ENCODE measurements at places on chromosomes 11 and 22.

GRCh38 chr11:70551351-70552166 lies 153.2 kb downstream of the CTTN start:
- DNase-seq, result no peak

DNA sequence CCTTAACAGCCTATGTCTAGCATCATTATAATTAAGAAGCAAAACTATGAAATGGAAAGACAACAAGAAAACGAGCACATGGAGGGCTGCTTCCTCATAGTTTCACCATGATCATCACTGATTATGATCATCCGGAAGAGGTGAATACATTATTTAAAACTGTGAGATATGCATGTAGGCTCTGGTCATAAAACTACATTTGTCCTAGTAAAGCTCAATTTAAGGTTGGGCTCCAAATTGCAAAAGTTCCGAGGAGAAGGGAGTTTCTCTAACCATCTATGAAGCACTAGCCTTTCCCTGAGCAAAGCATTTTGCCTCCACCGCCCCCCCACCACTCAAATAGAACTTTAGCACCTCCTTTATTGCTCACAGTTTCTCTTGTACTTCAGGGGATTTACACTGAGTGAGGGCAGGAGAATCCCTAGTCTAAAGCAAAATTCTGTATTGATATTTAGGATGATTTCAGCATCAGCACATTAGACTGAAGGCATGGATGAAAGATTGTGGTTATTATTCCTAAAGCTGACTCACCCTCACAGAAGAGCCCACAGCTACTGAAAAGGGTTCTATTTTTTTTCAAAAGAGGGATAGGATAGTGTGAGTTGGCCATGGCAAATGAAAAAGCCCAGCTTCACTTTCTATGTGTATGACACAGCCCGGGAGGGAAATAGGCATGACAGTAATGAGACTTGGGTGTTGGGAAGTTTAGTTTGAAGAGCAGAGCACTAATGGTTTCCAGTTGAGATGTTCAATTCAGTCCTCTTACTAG lies 203.4 kb downstream of the CADM1 start:
- DNase-seq, result no peak

DNA sequence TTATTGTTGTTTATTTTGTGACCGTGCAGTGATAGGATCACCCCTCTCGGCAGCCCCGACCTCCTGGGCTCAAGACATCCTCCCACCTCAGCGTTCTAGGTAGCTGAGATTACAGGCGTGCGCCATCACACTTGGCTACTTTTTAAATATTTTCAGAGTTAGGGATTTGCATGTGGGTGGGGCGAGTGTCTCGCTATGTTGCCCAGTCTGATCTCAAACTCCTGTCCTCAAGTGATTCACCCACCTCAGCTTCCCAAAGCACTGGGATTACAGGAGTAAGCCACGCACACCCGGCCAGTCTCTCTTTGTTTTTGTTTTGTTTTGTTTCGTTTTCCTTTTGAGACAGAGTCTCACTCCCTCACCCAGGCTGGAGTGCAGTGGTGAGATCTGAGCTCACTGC lies 1.2 kb upstream of the INTS5 start:
- no peak for DNase-seq

GRCh38 chr11:63443714-63444113 lies 47.3 kb downstream of the PLAAT5 start:
- no peak for DNase-seq

DNA sequence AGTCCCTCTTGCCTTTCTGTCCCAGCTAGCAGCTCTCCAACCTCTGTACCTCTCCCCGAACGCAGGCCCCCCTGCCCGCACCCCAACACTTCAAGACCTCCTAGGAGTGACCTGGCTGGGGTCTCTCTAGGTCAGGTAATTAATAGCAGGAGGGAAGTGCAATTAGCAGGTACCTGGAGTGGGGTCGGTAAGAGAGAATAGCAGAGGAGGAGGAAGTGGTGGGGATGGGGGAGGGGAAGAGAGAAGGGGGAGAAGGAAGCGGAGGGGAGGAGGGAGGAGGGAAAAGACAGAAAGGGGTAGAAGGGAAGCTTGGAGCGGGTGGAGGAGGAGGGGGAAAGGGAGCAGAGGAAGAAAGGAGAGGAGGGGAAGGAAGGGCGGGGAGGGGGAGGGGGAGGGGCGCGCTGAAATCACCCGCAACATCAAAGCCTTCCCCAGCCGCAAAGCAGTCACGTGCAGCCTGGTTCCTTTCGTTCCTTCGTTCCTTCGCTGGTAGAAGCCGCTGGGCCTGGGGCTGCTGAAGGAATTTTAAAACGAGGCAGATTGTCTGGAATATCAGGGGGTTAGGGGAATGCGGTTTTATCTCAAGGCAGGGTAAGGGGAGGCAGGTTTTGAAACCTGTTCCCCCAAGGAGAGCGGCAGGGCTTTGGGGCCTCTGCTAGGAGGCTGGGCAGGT lies 29.3 kb upstream of the TCF20 start:
- peak; percentile 19 for DNase-seq

DNA sequence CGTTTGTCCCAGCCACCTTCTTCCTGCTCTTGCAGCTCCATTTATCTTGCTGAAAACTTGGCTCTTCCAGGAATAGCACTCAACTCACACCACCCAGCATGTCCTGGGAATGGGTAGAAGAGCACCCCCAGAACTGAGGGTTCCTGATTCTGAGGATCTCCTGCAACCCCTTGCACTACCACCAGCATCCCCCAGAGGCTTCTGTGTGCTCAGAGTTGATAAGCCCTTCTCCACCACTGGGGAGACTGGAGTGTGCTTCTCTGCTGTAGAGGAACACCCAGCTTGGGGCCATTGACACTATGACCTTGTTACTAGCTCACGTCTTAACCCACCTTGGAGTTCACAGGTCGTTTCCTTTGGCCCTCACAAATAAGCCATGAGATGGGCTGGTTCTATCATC lies 121.0 kb downstream of the GRIK4 start:
- DNase-seq, result no peak

GRCh38 chr11:67254798-67255197 lies 11.5 kb upstream of the GRK2 start:
- no peak for DNase-seq

DNA sequence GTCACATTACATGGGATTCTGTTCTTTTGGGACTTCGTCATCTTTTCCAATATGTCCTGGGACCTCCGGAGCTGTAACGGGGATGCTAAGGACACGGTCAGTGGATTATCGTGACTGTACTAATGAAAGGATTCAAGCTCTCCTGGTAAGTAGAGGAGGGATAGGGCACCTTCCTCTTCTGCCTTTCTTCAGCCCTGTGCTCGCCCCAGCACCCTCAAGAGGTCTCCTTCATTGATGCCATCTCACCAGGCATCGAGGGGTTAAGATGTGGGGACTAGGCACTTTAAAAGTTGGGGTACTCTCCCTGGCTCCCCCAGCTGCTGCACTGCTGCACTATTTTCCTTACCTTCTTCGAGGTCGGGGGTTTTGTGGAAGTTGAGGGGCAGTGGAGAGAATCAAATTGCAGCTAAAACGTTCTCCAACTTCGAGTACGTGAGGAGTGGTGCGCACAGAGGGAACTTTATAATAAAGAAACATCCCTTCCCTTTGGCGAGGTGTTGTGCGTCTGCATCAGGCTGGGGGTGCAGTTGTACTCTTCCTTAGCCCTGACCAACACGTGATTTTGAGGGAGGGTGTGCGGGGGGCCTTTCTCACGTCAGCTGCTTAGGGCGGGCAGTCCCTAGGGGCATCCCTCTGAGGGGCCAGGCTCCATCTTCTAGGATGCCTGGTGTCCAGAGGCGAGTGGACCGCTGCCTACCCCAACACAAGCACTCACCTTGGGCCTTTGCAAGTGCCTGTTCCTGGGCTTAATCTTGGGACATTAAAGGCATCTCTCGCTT lies 96.1 kb downstream of the GRAMD1B start:
- DNase-seq, result no peak

- no peak for DNase-seq
Observed at GRCh38 chr11:133895551-133895950, 50.2 kb upstream of the SPATA19 start.

GRCh38 chr11:94171693-94172440 lies 43.2 kb downstream of the PANX1 start:
- peak; percentile 18 for DNase-seq

GRCh38 chr22:42418811-42419242 lies 13.4 kb downstream of the NFAM1 start:
- DNase-seq, result no peak

DNA sequence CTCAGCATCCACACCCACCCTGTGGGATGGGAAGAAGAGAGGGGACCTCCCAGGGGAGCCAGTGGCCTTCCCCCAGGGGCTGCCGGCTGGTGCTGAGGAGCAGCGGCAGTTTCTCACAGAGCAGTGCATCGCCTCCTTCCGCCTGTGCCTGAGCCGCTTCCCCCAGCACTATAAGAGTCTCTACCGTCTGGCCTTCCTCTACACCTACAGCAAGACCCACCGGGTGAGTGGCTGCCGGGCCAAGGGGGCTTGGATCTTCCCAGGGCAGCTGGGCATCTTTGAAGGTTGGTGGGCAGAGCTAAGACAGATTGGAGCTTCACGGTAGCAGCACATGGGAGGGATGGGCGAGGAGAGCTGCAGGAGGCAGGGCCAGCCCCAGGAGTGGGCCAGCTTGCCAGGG lies 61.8 kb upstream of the SUSD2 start:
- no peak for DNase-seq

DNA sequence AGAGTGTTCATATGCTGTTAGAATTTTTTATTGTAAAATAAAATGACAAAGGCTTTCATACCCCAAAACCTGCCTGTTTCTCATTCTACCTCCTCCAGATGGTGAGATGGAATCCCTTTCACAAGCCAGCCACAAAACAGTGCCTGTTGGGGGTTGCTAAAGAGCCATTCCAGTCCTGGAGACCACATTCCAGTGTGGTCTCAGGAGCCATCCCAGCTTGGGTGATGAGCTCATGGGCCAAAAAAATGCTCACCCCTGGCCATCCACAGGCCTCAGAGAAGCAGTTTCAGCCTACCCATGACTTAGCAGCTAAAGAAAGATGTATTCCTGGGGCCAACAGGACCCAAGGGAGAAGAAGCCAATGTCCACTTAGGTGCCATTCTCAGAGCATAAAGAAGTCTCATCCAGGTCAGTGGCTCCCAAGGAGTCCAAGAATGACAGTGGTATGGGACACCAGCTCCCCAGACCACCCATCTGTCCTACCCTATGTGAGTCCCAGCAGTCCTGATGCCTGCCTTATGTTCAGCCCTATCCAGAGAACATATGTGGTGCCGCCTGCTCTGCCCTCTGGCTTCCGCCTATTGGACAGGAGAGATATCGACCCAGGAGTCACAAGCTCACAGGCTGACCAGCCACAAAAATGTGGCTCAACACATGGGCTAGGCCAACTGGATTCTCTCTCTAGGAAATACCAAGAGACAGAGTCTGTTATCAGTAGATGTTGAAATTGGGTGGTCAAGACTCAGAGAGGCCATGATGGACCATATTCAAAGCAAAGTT lies 26.4 kb downstream of the C11orf91 start:
- no peak for DNase-seq

- no peak for DNase-seq
Observed at GRCh38 chr11:96082002-96082899, 158.3 kb upstream of the MTMR2 start.

DNA sequence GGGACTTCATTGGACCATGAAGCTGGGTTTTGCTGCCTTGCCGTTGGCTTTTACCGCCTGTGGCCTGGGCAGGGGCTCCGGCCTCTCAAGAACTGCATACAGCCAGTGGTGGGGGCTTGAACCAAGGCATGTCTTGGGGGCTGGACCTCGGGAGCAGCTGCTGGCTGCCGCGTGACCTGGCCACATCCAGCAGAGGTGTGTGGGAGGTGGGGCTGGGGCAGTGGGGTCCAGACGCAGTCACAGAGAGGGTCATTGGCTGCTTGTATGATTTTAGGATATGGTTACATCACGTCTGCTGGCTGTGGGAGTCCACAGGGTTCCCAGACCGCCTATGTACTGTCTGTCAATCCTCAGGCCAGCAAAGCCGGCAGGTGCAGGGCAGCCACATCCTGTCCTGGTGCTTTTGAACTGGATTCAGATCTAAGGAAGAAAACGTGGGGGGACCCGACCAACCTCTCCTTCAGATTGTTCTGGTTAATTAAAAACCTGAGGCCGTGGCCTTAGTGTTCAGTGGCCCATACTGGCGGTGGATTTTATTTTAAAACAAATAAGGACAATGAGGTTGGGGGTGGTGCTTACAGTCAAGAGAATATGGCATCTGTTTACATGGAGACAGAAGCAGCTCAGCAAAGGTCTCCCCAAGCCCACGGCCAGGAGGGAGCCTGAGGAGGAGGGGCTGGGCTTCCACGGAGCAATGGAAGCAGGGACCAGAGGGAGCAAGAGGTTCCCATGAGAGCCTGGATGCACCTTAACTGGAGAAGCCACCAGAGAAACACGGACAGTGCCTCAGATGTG lies 426.0 kb downstream of the TBC1D22A start:
- no peak for DNase-seq

GRCh38 chr11:75246006-75246670 lies 5.6 kb downstream of the TPBGL start:
- no peak for DNase-seq

GRCh38 chr11:57566005-57566904 lies 1.2 kb downstream of the UBE2L6 start:
- peak; percentile 57 for DNase-seq

DNA sequence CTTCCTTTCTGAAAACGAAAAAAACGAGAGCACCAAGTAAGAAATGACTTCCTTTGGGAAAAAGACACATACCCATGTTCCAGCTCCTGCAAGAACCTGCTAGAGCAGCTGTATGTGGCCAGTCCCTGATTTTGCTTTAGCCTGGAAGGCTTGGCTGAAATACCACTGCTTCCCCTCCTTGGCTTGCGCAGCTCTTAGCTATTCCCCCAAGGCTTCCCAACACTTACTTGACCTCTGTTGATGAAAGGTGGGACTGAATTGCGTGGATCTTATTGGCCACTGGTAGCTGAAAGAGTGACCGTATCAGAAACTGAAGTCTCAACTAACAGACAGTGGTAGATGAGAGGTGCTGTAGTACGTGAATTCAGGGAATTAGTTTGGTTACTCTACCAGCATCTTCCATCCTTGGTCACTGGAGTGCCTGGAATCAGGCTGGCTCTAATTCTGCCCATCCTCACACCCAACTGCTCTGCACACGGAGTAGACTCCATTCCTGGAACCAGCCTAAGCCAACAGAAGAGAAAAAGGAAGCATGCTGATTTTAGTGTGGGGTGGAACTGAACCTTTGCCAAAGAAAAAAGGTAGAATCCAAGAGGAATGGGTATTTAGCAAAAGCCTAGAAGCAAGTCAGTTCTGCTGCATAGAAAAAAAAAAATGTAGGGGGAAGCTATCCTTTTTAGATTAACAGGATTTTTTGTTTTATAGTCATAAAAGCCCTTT lies 73.8 kb upstream of the CRTAM start:
- no peak for DNase-seq

GRCh38 chr11:91243051-91243450 lies 981.6 kb upstream of the FAT3 start:
- no peak for DNase-seq

GRCh38 chr11:78072455-78072854 lies 7.2 kb downstream of the NDUFC2 start:
- no peak for DNase-seq

GRCh38 chr11:10899121-10899830 lies 41.4 kb upstream of the ZBED5 start:
- no peak for DNase-seq

DNA sequence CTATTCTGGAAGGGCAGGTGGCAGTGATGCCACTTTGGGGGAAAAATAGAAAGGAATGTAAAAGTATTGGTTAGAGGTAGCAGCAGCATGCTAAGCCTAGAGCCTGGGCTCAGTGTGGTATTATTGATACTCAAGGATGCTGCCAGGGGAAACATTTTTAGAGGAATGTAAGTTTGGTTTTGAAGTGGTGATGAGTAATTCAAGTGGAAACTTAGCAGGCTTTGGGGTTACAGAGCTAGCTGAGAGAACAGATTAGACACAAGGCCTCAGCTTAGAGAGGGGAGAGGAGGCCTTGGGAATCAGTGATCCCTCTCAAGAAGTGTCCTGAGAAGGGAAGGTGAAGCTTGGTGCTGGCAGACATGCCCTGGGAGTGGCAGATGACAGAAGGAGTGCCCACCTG lies 32.9 kb upstream of the DDI1 start:
- no peak for DNase-seq

All from immature natural killer cell (primary cell).